ENCODE measurements at places on chromosomes 13 and 19.

GRCh38 chr19:39557811-39558623 is 18.1 kb upstream of the EID2 start:
- DNase-seq = no peak

DNA sequence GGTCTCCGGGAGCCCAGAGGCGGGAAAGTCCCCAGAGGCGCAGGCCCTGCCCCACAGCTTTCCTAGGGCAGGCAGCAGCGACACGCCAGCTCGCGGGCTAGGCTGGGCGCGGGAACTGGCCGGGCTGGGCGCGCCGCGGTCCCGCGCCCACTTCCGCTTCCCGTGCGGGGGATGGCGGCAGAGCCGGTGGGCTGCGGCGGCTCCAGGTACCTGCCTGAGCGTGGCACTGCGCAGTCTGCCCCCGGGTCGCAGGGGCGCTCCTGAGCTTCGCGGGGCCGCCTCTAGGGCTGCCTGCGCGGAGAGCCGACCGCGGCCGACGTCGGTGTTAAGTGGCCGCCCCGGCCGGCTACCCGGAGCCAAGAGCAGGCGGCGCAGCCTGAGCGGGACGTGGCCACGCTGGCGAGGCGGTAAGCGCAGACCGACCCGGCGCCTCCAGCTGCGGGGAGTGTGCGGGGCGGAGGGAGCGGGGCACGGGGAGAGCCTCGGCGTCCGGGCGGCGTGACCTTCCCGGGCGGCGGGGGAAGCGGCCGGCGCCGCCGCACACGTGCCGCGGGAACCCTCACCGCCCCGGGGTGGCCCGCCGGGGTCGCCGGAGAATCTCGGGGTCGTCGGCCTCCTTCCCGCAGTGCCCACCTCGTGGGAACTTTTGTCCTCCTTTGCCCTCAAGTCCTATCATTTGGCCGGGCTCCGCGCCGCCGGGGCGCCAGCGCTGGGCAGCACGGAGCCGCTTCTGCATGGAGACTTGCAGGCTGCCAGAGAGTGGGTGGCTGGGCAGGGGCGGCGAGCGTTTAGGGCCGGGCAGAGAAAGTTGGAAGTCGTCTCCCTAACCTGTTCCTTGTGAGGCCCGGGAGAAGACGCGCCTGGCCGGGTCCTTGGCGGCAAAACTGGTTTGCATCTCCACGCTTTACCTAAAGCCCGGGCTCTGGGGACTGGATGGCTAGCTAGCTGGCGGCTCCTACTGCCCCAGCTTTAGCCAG is 31.4 kb upstream of the MPHOSPH8 start:
- no peak for DNase-seq

GRCh38 chr13:49368688-49369087 is 75.2 kb downstream of the CAB39L start:
- DNase-seq = no peak

DNA sequence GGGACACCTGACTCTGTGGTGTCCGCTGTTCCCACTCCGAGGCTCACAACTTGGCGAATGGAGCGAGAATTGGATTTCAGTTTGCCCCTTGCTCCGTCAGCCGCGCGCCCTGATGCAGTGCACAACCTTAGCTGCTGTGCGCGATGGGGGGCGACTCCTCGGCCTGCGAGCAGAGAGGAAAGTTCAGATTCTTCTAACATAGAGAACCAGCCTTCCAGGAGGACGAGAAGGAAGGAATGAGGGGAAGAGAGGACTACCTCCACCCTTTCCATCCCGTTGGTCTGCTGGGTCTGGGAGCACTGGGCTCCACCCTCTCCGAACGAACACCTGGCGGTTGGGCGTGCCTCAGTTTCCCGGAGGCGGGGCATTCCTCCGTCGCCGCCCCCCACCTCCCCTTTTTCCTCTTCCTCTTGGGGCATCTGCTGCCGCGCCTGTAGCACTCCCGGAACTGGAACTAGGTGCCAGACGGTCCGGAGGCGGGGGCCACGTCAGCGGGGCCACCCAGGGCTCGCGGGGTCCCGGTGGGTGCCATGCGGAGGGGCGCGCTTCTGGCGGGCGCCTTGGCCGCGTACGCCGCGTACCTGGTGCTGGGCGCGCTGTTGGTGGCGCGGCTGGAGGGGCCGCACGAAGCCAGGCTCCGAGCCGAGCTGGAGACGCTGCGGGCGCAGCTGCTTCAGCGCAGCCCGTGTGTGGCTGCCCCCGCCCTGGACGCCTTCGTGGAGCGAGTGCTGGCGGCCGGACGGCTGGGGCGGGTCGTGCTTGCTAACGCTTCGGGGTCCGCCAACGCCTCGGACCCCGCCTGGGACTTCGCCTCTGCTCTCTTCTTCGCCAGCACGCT is at the start of gene KCNK6:
TSS of gene KCNK6 (plus strand) at position 425 of the 838 bp plus-strand sequence. CDS start at position 531, 106 bp downstream.
- DNase-seq = no peak

GRCh38 chr19:45235485-45235884 is 9.7 kb downstream of the EXOC3L2 start:
- no peak for DNase-seq

GRCh38 chr13:53822136-53822535 is 793.5 kb downstream of the OLFM4 start:
- DNase-seq = no peak

DNA sequence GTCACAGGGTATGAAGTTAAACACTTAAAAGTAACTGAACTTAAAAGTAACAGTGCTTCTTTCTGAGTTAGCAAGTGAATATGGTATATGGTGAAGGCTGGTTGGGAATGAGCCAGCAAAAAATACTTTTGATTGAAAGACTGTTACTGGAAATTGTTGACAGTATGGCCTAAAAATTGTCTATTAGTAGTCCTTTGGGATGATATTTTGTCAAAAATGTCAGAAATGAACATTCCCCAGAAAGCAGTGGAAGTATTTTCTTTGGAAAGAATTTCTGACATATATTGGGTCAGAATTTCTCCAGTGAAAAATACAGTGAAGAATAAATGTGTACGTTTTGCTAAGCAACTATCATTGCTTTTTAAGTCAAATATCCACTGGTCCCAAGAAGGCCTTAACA is 860.5 kb downstream of the PCDH9 start:
- DNase-seq = no peak

GRCh38 chr13:74114641-74115040 is 19.6 kb downstream of the KLF12 start:
- no peak for DNase-seq

DNA sequence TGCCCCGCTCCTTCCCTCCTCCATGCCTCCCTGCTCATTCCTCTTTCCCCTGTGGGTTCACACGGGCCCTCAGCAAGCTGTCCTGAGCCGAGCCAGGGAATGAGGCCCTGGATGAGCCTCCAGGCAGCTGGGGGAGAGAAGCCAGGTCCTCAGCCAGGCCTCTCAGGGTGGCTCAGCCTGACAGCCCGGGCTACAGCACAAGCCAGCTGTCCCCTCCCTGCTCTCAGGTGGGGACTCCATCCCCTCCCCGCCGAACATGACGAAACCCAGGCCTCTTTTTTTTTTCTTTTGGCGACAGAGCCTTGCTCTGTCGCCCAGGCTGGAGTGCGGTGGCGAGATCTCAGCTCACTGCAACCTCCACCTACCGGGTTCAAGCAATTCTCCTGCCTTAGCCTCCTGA is 40.0 kb upstream of the MATK start:
- DNase-seq = no peak

DNA sequence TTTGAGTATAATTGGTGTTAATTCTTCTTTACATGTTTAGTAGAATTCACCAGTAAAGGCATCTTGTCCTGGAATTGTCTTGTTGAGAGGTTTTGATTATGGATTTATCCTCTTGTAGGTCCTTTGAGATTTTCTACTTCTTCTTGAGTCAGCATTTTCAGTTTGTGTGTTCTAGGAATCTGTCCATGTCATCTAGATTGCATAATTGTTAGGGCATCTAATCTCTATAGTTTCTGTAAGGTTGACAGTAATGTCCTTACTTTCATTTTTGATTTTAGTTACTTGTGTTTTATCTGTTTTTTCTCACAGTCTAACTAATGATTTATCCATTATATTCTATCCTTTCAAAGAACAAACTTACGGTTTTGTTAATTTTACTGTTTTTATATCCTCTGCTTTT is 492.0 kb downstream of the FGF9 start:
- DNase-seq = no peak

DNA sequence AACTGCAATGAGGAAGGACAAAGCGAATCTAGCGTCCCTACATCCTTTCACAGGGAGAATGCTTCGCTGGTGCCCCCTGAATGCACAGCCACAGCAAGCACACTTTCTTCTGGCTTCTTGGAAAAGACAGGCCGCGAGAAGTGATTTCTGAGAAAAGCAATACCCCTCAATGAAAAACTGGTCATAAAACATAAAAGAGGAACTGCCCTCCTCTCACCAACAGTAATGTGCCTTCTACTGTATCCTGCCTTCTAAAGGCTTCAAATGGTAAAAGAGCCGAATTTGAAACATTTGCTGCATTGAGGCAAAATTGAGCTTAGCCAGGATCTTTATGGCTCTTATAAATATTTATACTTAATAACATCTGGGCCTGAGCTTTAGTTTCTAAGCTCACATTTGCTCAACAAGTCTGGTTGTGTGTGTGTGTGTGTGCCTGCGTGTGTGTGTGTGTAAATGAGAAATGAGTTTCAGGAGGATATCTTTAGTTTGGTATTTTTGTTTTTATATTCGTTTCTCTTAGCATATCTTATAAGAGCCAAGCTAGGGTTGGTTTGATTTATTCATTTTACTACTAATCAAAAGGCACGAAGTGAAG is 246.1 kb upstream of the MAB21L1 start:
- no peak for DNase-seq

DNA sequence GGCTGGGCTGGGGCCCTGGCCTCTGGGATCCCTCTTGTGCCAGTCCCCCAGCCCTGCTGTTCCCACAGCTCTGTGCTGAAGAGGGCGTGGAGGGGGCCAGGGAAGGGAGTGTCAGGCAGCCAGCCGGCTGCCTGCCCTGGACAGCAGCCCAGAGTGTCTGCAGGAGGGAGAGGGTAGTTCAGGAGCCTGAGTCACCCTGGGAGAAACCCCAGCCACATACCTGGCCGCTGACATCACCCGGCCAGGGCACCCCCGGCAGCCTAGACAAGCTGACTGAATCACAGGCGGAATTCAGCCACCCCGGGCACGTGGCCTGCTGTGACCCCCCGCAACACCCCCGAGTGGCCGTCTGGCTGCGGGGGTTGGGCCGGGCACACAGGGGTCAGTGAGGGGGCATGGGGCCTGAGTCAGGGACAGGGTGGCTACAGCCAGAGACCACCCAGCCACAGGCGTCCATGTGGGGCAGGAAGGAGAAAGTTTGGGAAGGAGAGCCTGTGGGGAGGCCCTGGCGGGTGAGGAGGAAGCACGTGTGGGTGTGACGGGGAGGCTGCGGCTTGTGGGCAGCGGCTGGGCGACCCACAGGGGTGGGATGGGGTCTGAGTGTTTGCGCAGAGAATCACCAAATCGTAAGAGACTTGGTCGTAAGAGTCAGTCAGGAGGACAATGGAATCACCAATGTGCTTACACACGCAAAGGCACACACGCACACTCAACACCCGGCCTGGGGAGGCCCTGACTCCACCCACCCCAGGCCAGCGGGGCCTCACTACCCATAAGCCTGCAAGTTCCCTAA is 11.9 kb upstream of the FOSB start:
- no peak for DNase-seq

GRCh38 chr19:1236576-1236975 is 1.2 kb downstream of the CBARP start:
- DNase-seq = no peak

- DNase-seq = no peak
Observed at GRCh38 chr13:31477961-31478360, 261.4 kb upstream of the RXFP2 start.

DNA sequence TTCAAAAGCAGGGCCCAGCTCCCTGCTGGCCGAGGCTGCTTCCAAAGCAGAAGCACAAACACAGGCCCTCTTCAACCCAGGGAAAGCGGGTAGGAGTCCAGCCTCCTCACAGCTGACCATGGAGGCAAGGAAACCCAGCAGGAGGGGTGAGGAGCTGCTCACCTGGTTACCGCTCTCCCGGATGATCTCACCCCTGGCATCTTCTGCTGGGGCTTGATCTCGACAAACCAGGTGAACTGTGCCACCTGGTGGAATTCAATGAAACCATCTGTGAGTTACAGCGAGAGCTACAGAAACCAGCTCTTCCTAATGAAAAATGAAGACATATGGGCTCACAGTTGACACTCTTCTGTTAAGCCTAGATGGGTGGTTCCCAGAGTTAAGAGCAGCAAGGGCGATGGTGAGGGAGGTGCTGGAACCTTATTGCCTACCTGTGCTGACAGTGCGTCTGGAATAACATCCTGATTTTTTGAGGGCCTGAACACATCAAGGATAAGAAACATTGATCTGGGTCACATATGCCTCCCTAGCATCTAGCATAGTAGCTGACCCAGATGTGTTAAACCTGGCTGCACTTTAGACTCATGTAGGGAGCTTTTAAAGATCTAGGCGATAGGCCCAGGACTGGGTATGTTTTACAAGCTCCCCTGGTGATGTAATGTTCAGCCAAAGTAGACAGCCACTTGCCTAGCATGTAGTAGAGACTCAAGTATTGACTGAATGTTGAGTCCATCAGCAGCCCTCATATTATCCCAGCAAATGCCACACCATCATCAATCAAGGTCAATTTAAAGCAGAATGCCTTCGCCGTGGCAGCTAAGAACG is 6.1 kb downstream of the DHRS12 start:
- DNase-seq = no peak

DNA sequence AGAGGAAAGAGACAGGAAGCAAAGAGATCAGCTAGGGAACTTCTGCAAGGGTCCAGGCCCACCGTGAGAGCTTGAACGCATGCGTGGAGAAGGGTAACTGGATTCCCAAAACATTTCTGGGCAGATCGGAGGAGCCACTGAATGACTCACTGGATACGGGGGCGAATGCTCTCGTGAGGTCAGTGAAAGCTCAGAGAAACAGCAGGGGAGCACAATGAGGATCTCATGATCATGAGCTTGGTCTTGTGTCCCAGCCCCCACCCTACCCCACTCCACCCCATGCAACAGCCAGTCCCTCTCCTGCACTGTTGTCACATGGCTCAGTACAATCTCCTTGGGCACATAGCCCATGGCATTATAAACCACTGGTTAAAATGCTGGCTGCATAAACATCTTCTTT is 40.6 kb downstream of the DCLK1 start:
- DNase-seq = no peak

- peak; percentile 60 for DNase-seq
Observed at GRCh38 chr19:1507763-1508506, 4.9 kb downstream of the ADAMTSL5 start.

GRCh38 chr13:24032674-24033073 is 127.8 kb upstream of the SPATA13 start:
- no peak for DNase-seq

DNA sequence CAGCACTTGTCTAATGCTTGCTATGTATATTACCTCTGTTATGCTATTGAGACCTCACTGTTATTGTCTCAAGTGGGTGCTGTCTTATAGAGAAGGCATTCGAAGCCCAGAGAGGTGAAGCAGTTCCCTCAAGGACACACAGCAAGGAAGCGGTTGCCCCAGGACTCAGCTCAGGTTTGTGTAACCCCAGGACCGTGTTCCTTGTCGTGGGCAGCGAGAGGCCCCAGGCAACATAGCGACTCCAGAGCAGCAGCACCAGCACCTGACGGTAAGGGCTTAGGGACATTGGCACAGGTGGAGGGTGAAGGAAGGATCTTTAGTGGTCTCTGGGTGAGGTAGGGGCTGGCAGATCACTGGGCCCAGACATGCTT is 2.4 kb downstream of the KLK15 start:
- DNase-seq = no peak

- no peak for DNase-seq
Observed at GRCh38 chr19:11091703-11092153, 2.5 kb downstream of the LDLR start.
